ENCODE measurements at places on chromosomes 4 and X. TPM values are rescaled to one million over a fixed set of nuclear protein-coding genes. Genes with fewer than 3 reads are reported as not detected.

Gene PHEX
- total RNA-seq, result 0.04 TPM

Gene SATL1
- 0.07 TPM for total RNA-seq

Gene RAI2
- 3.2 TPM for total RNA-seq

Gene SPANXC
- not detected for total RNA-seq

Gene HERC6
- total RNA-seq, result 16.4 TPM

Gene CXCL5
- total RNA-seq, result 22.0 TPM

Gene ATOH1
- not detected for total RNA-seq

Gene FTHL17
- total RNA-seq, result not detected

Gene SASH3
- not detected for total RNA-seq

Gene FRMPD4
- total RNA-seq, result 0.08 TPM

Gene TRO
- total RNA-seq, result 17.1 TPM

Gene OTUD6A
- total RNA-seq, result not detected

Gene RTL3
- not detected for total RNA-seq

Gene SRPX
- 20.6 TPM for total RNA-seq

Gene MAGEA8
- not detected for total RNA-seq

Gene FAM193A
- total RNA-seq, result 22.0 TPM

Gene LNX1
- total RNA-seq, result 6.9 TPM

Gene DTHD1
- not detected for total RNA-seq

Gene NLGN4X
- total RNA-seq, result 1.5 TPM

Gene RASSF6
- total RNA-seq, result 7.0 TPM

Gene ZGRF1
- 5.9 TPM for total RNA-seq

Gene MAP7D2
- total RNA-seq, result 2.0 TPM

Gene BST1
- 3.4 TPM for total RNA-seq
